ENCODE measurements at places on chromosomes 3 and 15.

DNA sequence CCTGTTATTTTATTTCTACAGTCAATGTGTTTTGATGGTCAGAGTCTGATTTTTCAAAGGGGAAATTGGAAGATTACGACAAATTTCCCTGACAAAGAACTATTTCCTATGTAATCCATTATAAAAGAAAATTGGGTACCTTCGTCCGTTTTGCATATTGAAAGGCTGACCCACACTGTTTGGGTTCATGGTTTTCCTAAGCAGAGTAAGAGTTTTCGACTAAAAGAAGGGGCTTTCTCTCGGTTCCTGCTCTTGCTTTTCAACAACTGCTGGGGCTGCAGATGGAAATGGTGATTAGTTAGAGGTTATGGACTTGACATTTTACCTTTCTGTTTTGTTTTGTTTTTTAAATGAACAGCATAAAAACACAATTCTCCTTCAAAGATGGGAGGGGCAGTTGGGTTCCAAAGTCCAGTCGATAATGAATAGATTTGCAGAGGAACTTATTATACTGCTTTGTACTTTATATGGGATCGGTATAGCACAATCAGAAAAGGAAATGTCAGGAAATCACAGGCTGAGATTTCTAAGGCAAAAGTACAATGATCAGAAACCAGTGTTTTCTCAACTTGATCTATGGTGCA is 978 bp downstream of the KCNMB2 start:
- DNase-seq = no peak

GRCh38 chr15:66715720-66716655 is 14.0 kb downstream of the SMAD6 start:
- DNase-seq = no peak

DNA sequence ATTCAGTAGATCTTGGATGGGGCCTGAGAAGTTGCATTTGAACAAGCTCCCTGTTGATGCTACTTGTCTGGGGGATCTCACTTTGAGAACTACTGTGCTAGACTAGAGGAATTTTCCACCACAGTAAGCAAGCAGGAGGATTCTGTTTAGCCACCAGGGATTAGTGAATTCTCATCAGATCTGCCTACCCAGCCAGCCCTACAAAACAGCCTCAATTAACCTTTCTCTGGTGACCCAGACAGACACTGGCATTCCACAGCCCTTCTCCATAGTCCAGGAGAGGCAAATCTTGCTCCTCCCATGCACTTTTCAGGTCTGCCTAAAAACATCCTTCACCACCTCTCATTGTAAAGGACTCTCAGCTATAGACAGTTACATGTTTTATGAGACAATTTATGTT is 16.7 kb upstream of the MYH15 start:
- no peak for DNase-seq

- DNase-seq = no peak
These were observed 4.7 kb downstream of the CSNK1G1 start for GRCh38 chr15:64351265-64351664.

GRCh38 chr3:7841451-7841850 is 660.2 kb upstream of the LMCD1 start:
- DNase-seq = no peak

- no peak for DNase-seq
These were observed 38.0 kb upstream of the MRPL3 start for GRCh38 chr3:131540821-131541220.

- no peak for DNase-seq
These were observed 44.8 kb downstream of the POLR2M start for GRCh38 chr15:57751177-57751800.

- DNase-seq = no peak
These were observed 12.9 kb downstream of the CSRNP1 start for GRCh38 chr3:39140341-39140971.

GRCh38 chr3:39267631-39268548 is 11.9 kb downstream of the CX3CR1 start:
- DNase-seq = no peak

DNA sequence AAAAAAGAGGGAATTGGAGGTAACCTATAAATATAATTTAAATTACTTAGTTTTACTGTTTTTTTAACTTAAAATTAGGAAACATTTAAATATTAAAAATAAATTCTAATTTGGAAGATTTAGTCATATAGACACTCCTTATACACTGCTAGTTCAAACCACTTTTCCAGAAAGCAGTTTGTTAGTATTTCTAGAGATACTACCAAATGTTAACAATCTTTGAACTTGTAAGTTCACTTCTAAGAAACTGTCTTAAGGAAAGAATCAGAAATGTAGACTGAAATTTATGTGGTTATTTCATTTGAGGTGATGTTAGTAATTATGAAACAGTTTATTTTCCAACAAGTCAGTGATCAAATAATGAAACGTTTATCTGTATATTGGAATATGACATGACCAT is 22.7 kb downstream of the CTDSPL2 start:
- no peak for DNase-seq

DNA sequence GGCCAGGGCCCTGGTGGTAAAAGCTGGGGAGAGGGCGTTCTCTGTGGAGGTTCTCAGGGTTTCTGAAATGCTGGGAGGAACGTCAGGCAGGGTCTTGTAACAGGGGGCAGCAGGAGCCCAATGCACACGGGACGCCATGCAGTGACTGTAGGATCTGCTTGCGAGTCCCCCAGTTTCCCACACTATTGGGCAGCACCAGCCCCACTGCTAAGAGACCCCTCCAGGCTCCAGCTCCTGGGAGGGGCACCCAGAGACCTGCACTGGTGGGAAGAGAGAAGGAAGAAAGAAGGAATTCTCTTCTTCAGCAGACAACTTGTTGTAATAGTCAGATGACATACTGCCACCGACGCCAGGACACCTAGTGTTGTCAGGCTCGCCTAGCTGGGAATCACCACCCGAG is 55.2 kb upstream of the RNF7 start:
- DNase-seq = no peak

GRCh38 chr3:123379041-123379830 is 69.7 kb downstream of the ADCY5 start:
- DNase-seq = no peak

DNA sequence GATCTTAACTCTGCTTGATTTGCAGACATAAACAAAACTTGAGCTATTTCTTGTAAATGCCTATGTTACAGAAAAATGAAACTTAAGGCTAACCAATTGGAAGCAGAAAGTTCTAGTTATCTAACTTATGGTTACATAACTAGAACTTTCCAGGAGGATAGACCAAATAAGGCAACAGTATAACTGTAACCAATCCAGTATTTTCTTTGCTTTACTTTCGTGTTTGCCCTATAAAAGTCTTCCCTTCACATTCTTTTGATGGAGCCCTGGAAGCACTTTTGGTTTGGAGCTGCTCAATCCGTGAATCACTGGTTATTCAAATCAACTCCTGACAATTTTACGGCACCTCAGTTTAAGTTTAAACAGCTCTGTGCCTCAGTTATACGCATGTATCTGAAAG is 164.6 kb downstream of the SUCLG2 start:
- no peak for DNase-seq

- DNase-seq = peak; percentile 8
These were observed 68.0 kb upstream of the MNS1 start for GRCh38 chr15:56532721-56533460.

DNA sequence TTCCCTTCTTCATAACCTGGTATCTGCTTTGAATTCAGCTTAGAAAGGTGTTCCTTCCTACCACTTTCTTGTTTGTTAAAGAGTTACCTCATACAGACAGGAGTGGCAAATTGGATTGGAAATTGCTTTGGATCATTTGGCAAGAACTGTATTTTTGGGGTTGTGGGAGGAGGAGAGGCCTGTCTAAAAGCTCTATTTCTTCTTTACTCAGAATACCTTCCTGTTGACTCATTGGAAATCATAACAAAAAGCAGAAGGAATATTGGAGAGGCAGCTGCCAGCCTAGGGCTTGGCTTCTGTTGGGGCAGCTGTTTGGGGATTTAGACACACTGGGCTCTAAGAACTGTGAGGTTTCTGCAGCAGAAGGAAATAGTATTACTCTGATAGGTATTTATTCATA is 14.2 kb downstream of the IQGAP1 start:
- DNase-seq = peak; percentile 85

GRCh38 chr3:139318431-139318816 is 25.4 kb upstream of the MRPS22 start:
- no peak for DNase-seq

- no peak for DNase-seq
These were observed 65.0 kb downstream of the FRMD4B start for GRCh38 chr3:69320871-69321271.

GRCh38 chr3:100720426-100720825 is 11.1 kb downstream of the TFG start:
- no peak for DNase-seq

DNA sequence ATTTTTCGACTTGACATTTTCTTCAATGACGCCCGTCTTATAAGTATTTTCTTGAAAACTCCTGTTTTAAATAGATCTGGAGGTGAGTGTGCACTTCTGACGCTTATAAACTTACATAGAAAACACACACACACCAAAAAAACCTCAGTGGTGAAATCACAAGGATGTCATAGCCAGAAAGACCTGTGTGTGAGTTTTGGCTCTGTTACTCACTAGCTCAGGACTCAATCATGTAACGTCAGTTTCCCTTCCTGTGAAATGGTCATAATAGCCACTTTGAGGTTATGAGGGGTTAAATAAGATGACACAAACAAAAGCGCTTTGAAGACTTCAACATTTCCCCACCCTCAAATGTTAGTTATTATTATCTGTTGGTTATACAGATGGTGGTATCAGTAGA is 1.8 kb downstream of the IL20RB start:
- DNase-seq = no peak

GRCh38 chr15:58441376-58442070 is 9.7 kb downstream of the LIPC start:
- no peak for DNase-seq

DNA sequence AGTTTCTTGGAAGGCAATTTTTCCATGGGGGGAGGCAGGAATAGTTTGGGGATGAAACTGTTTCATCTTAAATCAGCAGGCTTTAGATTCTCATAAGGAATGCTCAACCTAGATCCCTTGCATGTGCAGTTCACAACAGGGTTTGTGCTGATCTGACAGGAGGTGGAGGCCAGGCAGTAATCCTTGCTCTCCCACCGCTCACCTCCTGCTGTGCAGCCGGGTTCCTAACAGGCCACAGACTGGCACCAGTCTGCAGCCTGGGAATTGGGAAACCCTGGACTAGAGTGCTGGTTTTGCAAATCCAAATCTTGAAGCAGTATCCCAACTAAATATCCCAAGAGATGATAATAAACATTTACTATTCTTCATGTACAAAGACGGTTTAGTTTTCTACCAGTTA is 256.3 kb upstream of the TMCO5A start:
- no peak for DNase-seq

GRCh38 chr3:25151281-25151902 is 276.7 kb upstream of the RARB start:
- no peak for DNase-seq

- DNase-seq = no peak
These were observed 78.2 kb downstream of the TM4SF4 start for GRCh38 chr3:149552700-149553099.

- no peak for DNase-seq
These were observed 200.8 kb upstream of the GADL1 start for GRCh38 chr3:31095255-31095654.

DNA sequence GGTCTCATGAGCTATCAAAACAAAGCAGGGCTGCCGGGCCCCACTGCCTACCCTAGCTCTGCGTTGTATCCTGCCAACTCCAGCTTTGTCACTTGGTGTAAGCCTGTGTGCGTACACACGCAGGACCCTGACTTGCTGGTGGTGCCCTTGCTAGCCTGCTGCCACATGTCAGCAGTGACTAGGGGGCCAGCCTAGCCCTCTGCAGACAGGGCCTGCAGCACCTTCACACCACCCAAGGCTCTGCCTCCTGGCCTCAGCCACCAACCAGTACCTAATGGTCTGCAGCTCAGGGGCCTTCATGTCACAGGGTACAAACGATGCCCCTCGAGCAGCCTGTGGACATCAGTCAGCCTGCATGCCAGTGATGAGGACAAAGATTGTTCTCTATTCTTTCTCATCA is 30.1 kb upstream of the DUSP7 start:
- DNase-seq = no peak

DNA sequence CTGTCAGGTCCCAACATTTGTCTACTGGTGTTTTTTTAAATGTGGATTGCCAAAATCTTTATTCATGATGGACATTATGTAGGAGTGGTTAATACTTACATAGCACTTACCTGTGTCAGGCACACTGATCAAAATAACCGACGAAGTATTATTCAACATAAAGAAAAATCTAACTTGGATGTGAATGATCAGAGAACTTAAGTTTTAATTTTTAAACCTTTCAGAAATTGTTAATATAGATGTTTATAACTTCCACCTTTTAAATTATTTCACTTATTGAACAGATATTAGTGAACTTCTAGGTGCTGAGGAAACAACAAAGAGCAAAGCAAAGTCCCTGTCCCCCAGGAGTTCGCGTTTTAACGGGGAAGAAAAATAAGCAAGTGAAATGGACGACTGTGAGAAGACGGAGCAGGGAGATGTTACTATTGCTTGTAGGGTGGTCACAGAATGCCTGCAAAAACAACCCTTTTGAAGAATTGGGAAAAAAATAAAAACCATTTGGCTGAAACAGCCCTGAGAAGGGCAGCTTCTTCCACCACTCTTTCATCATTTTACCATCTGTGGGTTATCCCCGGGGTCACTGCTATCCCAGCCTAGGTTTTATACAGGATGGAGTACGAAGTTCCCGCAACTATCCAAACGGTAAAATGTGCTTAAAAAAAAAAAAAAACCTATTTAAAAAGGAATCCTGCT is 915 bp upstream of the APH1B start:
- DNase-seq = no peak

- no peak for DNase-seq
These were observed 34.0 kb downstream of the ACSBG1 start for GRCh38 chr15:78200276-78200930.

DNA sequence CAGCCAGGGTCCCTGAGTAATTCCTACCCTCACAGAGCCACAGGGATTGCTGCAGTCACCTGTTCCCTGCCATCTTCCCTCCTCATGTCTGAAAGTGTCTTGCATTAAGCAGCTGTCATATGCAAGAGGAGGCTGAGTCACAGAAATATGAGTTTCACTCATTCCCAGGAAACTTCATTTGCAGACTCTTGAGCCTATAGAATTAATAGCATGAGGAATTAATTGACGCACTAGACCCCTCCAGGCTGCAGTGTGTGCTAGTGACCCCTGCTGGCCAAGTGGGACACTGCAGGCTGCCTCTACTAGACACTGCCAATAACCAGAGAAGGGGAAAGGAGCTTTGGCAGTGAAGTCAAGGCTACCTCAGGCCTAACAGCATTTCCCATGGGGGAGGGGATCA is 50.6 kb upstream of the SLC6A1 start:
- DNase-seq = no peak

- no peak for DNase-seq
These were observed 22.9 kb downstream of the FOXP1 start for GRCh38 chr3:71560665-71561064.

DNA sequence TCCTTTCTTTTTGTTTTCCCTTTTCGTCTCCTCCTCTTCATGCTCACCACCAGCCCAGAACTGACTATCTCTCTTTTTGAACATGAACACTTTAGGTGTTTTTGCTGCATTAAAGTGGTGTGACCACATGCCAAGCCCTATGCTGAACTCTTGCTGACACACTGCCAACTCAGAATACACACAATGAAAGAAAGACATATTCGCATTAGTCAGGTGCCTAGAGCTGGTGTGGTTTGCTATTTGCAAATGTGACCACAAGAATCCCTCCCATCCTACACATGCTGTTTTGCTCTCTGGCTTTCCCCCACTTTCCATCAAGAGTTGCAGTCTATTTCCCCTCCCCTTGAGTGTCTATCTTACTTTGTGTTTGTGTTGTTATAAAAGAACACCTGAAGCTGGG is 967.8 kb upstream of the CFAP20DC start:
- no peak for DNase-seq

All from NCI-H446 treated with DMSO at 0.1 percent for 48 hours (cell line).